ENCODE measurements at places on chromosomes 2 and 18. TPM values are rescaled to one million over a fixed set of nuclear protein-coding genes. Genes with fewer than 3 reads are reported as not detected.
A peak's percentile ranks its signal among the peaks of the same experiment; 100 is the strongest.

The RGPD5 gene
- total RNA-seq: 13.7 TPM

The ALLC gene
- not detected for total RNA-seq

The DCDC2C gene
- not detected for total RNA-seq

The OR6B2 gene
- total RNA-seq: not detected

The UPP2 gene
- not detected for total RNA-seq

DNA sequence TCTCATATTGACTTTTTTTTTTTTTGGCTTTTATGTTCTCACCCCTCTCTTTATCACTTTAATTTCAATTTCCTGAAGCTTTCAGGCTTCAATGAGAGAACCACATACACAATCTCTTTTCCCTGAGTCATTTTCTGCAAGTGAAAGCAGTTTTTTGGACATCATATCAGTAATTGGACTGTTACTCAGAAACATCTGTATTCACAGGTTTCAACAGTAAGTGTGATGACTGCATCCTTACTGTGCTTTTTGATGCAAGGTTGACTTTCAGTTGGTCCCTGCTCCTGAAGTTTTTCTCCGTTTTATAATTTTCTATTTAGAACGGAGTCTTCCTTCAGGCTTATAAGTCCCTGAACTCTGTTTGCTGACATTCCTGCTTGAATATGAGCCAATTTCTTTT, 70.5 kb upstream of the CCBE1 start:
- no peak for ATAC-seq

DNA sequence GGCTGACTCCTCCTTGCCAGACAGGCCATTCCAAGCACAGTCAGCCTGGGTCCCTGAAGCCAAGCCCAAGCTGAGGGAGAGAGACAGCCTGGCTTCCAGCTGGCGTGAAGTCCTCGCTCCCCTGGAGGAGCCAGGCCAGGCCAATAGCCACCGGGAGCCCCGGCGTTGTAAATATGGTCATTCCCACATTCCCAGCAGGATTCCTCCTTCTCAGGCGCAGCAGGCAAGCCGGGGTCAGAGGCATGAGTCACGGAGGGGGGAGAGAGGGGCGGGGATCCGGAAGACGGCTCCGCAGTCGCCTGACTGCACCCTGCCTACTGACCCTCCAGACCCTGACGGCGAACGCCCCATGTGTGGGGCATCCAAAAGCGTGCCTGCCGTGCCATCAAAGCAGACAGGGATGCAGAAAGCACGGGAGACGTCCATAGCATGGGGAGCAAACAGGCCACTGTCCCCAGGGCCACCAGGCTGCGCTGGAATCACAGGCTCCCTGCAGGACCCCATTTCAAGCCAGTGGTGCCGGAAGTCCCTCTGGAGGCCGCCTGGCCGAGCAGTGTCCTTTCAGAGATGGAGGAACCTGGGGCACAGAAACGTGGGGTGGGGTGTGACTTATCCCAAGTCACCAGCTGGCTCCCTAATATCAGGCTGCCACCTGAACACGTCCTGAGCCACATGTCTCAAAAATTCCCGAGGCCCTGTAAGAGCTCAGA, 48.2 kb downstream of the TWIST2 start:
- no peak for ATAC-seq

- no peak for ATAC-seq
Observed at GRCh38 chr2:43051338-43051737, 175.1 kb downstream of the ZFP36L2 start.

GRCh38 chr2:106792671-106793070, 93.3 kb downstream of the ST6GAL2 start:
- no peak for ATAC-seq

- ATAC-seq: no peak
Observed at GRCh38 chr2:74821177-74822126, 12.5 kb upstream of the HK2 start.

- ATAC-seq: no peak
Observed at GRCh38 chr2:65350651-65351056, 81.7 kb downstream of the SPRED2 start.

- ATAC-seq: peak; percentile 48
Observed at GRCh38 chr18:13438507-13439056, 220.0 kb downstream of the LDLRAD4 start.

GRCh38 chr2:38076710-38077430, 919 bp upstream of the CYP1B1 start:
- ATAC-seq: peak; percentile 69

GRCh38 chr2:238066218-238066617, 5.4 kb downstream of the SCLY start:
- ATAC-seq: peak; percentile 14

Data from activated T-helper 17 cell treated with anti-CD3 and anti-CD28 coated beads, Interleukin-2, amount 50 U/mL, for 72 hours (primary cell).